GM12892 (cell line): ENCODE measurements at places on chromosomes 2 and 18.

DNA sequence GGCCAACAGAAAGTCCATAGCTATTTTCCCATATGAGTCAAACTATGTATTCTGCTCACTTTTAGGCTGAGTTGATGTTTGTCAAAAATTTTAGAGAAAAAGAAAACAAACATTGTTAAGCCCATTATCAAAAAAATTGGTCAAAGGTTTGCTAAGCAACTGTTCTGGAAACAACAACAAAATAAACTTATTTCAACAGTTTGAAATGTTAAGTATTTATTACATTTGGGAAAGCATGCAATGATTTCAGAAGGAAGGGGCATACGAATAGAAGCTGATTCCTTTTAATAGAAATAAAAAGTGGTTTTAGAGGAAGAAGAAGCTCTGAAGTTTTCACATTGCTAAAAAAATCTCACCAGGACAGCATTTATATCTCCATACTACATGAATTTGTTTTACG, 1837.5 kb upstream of the CELF4 start:
- DNase-seq = no peak

DNA sequence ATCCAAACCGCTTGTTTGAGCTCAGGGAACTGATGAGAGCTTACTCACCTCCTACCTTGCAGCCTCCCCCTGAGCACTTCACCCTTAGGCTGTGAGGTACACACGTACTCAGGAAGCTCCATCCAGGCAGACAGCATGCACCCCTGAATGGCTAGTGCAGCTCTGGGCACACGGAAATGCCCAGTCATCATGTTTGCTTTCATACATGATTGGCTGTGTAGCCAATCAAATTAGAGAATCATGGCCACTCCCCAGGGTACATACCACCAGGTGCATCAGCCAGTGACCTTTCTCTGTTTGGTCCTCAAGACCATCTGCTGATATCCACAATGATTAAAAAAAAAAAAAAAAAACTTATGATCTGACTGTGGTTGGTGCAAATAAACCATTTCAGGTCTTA, 42.1 kb downstream of the RNF152 start:
- DNase-seq = no peak

DNA sequence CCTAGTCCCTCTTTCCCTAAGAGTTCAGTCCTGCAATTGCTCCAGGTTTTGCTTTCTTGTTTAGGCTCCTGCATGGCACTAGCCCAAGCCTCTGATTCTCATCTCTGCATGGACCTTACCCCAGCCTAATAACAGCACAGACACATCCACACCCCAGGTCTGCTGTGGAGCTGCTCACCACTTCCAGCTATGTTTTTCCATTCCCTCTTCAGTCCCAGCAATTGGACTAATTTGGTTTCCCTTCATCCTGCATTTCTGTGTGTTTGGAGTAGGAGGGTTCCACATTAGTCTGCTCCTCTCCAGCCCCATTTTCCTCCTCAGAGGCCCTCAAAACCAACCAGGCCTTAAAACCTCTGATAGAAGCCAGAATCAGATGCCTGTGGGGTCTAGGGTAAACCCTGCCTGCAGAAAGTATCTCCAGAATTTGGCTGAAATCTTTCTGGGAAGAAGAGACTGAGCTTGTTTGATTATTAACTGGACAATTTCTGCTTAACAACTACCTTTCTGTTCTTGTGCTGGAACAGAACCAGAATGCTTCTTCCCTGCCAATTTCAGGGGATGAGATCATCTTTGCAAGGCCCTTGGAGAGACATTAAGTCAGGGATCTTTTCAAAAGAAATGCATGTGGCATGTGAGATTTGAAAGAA, 95.9 kb downstream of the GFPT1 start:
- DNase-seq = no peak

DNA sequence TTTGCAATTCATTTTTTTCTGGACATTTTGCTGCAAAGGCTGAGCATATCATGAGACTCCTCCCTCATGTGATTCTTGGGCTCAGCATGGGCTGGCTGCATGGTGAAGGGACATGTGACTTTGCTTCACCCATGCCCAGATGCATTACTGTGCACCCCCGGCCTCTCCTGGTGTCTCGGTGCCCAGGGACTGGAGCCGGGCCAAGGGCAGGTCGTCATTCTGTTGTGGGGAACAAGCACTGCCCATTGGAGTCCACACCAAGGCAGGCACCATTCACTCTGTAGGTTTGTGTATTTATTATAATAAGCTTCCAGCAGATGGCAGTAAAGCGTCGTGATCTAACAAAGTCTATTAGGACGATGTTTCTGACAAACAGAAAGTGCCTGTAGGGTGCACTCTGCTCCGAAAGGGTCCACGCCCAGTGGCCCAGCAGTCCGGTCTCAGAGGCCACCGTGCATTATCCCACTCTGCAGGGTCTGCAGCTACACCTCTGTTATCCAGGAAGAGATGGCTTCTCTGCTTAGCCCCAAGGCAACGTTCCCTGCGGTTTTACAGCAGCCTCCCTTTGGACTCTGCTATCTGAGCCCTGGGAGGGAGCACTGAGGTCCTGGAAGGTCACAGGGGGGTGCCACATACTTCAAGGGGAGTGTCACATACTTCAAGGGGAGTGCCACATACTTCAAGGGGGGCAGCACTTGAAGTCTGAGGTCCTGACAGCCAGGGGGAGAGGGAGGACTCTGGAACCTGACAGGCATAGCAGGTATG, 219.6 kb downstream of the TSN start:
- DNase-seq = peak; percentile 42

GRCh38 chr2:69111076-69111475, 98.1 kb downstream of the ANTXR1 start:
- DNase-seq = no peak

- no peak for DNase-seq
Measured at GRCh38 chr2:1816414-1816911, 72.1 kb upstream of the PXDN start.

GRCh38 chr2:136021976-136022375, 36.5 kb upstream of the DARS1 start:
- no peak for DNase-seq

GRCh38 chr2:56770490-56770889, 586.7 kb downstream of the CCDC85A start:
- DNase-seq = no peak
